ENCODE measurements at places on chromosomes 2 and 18.

DNA sequence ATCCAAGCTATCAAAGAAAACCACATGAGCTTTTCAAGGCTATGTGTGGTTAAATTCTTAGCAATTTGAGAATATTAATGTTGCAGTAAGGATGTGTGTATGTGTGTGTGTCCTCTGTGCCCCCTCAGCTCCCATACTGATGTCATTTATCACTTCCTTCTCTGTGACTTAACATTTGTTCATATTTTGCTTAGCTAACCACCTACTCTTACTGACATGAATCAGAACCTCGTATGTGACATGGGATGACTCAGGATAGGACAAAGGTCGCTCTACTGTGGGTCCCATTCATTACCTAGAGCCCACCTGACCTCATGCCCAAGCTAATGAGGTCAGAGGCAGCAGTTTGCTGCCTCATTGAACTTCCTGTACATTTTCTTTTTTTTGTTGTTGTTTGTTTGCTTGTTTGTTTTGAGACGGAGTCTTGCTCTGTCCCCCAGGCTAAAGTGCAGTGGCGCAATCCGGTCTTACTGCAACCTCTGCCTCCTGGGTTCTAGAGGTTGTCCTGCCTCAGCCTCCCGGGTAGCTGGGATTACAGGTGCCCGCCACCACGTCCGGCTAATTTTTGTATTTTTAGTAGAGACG lies 36.3 kb downstream of the MOGAT1 start:
- DNase-seq, result no peak

GRCh38 chr18:36075862-36076587 lies 8.7 kb upstream of the RPRD1A start:
- no peak for DNase-seq

GRCh38 chr2:134269230-134269629 lies 15.4 kb downstream of the MGAT5 start:
- peak; percentile 10 for DNase-seq

GRCh38 chr2:1835581-1836201 lies 91.4 kb upstream of the PXDN start:
- no peak for DNase-seq

GRCh38 chr18:48933578-48934414 lies 17.0 kb downstream of the SMAD7 start:
- no peak for DNase-seq

GRCh38 chr2:40372283-40372985 lies 79.5 kb downstream of the SLC8A1 start:
- no peak for DNase-seq

DNA sequence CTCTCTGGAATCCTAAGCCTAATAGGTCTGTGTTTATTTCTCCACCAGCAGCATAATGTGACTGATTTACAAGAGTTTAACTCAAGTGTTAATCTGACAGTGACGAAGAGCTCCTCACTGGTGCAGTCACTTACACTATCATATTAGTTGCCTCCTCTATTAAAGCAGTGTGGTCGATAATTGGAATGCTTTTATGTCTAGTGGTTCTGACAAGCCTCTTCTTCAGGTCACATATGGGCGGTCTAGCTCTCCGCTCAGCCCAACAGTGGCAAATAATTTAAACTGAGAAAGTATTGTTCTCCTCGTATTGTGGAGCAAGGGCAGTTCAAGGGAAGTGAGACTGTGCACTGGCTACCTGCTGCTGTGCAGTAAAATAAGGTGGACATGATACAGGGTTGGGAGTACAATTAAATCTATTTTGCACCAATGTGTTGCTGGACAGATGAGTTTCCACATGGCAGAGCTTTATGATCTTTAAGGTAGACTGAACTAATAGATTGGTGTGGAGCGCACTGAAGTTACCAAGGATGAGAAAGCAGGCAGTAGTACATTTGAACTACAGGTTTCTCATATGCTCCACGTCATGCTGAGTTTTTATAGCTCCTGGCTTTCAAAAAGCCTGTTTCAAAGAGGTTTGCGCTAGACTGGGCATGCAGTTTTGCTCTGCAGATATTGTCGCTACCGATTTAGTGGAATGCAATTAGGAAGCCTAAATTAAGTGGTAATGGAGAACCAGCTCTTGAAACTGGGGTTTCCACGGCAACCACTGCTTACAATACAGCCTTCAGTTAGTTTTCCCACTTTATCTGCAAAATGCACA lies 151.7 kb upstream of the POU3F3 start:
- no peak for DNase-seq
